ENCODE measurements at places on chromosomes 4 and X.

DNA sequence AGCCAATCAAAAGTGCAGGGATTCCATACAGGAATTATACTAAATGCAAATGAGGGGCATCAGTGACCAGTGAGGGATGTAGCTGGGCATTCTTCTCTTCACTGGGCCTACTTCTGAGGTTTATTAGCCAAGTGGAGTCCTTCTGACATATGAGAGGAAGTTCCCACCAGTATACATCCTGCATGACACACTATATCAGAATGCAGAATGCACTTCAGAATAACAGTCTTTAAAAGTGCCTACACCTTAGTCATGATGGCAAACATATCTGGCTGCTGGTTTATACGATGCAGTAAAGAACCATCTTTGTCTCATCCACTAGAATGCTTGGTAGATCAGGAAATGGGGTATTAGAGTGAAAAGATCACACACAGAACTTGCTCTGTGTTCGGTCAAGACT lies 180.3 kb upstream of the PPARGC1A start:
- DNase-seq = peak; percentile 90

- no peak for DNase-seq
Measured at GRCh38 chrX:120286733-120287512, 24.3 kb downstream of the TMEM255A start.

DNA sequence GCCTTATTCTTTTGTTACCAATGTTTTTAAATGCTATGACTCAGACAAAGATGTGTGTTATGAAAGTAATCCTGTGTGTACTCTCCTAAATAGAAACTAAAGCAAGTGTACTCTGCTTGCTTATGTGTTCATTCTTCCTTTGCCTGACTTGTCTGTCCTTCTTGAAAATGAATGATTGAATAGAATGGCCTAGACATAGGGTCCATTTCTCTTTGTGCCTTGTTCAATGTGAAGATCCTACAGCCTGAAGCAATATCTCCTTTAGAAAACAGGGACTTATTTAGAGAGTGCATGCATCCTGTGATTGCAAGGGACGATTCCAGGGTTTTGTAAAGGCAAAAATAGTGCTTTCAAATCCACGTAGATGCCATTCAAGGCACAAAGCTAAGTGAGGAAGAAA lies 343.6 kb upstream of the TACR3 start:
- DNase-seq = no peak

DNA sequence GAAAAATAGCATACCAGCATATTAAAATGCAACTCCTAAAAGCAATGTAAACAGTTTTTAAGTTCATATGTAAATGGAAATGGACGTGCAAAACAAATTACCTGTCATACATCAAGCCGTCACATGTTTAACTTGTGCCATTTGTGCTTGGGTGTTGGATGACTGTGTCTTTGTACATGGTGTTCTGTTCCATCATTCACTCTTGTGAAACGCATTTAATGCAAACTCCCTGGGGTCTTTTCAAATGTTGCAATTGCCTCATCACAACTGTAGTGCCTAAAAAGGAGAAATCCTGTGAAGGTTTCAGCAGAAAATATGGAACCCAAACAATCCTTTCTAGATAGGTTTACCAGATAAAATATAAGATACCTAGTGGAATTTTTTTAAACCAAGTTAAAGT lies 52.4 kb downstream of the PHOX2B start:
- no peak for DNase-seq

- DNase-seq = no peak
Measured at GRCh38 chr4:43763029-43763610, 685.5 kb downstream of the KCTD8 start.

DNA sequence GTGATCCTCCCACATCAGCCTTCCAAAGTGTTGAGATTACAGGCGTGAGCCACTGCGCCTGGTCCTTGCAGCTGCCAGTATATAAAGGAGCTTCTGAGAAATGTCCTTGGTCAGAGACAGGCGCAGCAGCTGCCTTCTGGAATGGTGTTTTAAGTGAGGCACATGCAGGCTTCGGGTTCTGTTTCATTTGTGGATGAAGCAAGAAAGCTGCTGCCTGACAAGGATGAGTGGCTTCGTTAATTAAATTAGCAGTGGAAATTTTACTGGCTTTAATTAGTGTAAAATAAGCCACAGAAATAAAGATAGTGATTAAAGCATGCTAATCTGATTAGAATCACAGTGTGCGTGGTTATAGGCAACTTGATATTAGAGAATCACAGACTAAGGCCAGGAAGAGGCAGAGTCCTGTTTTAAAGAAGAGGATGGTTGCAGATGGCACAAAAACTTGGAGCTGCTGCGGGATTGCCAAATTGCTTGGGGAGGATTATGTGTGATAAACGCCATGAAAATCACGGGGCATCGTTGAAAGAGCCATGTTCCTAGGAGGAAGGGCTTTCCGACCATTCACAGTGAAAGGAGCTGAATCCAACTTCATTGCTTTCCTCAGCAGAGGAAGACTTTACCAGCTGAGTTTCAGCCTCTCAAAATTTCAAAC lies 348.4 kb upstream of the FAT1 start:
- DNase-seq = no peak

DNA sequence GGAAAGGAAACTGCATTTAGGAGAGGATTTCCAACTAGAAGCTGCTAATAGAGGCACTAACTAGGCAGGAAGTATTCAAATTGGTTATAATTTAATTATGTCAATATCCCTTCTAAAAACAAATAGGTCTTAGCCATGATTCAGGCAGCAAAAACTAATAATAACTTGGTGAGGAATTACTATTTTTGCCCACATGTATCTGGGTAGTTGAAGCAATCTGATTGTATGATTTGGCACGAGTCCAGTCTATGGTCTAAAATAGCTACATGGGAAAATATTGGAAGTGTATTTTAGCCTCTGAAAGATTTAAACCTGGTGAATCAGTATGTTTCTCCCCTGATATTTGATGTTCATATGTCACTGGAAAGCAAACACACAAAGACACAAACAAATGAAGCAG lies 62.2 kb downstream of the MFAP3L start:
- DNase-seq = no peak

- DNase-seq = no peak
Measured at GRCh38 chrX:18920566-18920965, 63.3 kb downstream of the PHKA2 start.

- DNase-seq = peak; percentile 40
Measured at GRCh38 chr4:37715889-37716402, 29.8 kb upstream of the RELL1 start.

- DNase-seq = peak; percentile 14
Measured at GRCh38 chrX:23656684-23657083, 10.6 kb upstream of the PRDX4 start.

- no peak for DNase-seq
Measured at GRCh38 chr4:150903603-150904002, 111.5 kb downstream of the LRBA start.

- no peak for DNase-seq
Measured at GRCh38 chrX:141158084-141158483, 18.8 kb downstream of the LDOC1 start.

DNA sequence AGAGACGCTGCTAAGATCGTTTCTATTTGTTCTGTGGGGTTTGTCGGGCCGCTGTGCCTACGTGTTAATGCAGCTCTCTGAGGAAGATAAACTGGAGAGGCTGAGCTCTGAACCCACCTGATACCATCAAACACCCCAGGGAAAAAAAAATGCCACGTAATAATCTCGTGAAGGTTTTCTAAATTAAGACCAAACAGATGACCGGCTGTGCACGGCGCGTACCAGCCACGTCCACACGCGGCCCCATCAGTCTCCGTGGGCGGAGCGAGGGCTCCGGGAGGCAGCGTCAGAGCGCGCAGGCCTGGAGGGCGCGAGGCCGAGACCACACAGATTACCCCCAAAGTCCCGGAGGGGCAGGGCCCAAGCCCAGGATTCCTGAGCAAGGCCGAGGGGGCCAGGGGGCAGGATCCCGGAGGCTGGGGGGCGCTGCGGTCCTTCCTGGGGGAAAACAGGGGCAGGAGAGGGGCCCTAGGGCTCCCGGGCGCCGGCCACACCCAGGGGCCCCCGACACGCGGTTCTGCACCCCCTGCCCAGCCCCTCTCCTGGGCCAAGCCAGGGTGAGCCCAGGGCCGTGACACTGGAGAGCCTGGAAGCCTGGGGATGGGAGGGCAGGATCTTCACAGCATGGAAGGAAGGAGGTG lies 91.9 kb downstream of the FAM53A start:
- no peak for DNase-seq

DNA sequence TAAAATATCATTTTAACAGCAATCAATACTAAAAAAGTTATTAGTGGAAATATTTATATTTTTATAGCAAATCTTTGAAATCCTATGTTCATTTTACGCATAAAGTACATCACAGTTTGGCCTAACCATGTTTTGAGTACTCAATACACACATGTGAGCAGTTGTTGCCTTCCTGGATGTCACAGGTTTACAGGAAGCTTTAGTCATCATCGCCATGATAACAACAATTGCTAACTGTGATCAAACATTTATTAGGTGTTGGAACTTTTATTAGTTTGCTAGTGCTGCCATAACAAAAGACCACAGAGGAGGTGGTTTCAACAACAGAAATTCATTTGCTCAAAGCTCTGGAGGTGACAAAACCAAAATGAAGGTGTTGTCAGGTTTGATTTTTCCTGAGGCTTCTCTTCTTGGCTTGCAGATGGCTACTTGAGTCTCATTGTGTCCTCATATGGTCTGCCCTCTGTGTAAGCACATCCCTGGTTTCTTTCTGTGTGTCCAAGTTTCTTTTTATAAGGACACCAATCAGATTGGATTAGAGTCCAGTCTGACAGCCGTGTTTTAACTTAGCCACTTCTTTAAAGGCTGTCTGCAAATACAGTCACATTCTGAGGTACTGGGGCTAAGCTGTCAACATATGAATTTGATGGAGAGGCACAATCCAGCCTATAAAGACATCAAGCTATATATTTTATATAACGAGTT lies 43.1 kb upstream of the BOD1L1 start:
- DNase-seq = no peak

- DNase-seq = no peak
Measured at GRCh38 chr4:7642741-7643458, 208.2 kb upstream of the PSAPL1 start.

DNA sequence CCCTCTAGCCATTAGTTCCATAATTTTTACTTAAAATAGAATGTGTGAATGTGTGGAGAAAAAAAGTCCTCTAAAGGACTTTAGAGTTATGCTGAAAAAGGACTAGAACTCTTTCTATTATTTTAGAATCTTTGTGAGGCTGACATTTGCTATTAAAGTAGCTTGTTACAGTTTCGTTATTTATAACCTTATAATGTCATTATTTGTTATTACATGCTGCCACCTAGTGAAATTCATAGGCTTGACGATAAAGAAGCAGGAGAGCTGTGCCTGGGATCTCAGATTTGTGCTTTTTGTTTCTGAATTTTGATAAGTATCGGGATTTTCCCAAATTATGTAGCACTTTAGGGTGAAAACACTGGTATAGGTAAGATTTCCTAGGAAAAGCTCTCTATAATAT lies 38.5 kb upstream of the TAPT1 start:
- DNase-seq = peak; percentile 26

DNA sequence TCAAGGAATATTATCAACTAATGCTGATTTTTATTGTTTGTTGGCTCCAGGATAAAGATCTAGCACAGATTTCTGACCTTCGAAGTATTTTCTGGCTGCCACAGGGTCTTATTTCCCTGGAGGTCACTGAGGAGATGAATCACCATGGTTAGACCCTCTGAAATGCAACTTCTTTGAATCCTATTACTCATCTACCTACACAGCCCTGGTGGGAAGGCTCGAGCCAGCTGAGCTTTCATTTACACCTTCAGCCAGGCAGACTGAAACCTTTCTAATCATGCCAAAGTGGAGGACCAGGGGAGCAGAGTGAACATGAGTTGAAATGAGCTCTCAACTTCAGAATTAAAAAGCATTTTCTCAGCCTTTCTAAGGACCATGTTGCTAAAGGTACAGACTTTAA lies 130.5 kb downstream of the SMIM20 start:
- no peak for DNase-seq

- DNase-seq = no peak
Measured at GRCh38 chr4:153223427-153223801, 19.2 kb downstream of the TRIM2 start.

- peak; percentile 11 for DNase-seq
Measured at GRCh38 chr4:38728631-38729141, 54.1 kb downstream of the TLR10 start.

GRCh38 chr4:184897895-184898294 lies 72.1 kb upstream of the ACSL1 start:
- DNase-seq = no peak

GRCh38 chr4:168631241-168632162 lies 134.7 kb downstream of the PALLD start:
- no peak for DNase-seq

DNA sequence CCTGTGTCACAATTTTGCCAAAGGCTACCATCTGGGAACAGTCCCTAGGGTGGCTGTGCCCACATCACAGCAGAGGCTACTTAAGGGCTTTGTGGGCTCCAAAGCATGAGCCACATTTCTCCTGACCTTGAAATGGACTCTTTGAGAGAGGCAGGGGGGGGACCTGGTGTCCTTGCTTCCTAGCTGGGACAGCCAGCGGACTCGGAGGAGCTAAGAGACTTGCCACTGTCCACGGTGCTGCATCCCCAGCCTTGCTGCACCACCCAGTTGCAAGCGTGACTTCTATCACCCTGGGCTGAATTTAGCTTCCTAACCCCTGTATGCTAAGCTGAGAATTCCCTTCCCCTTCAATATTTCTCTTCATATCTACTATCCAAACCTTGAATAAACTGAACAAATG lies 99.0 kb downstream of the PHKA2 start:
- no peak for DNase-seq

DNA sequence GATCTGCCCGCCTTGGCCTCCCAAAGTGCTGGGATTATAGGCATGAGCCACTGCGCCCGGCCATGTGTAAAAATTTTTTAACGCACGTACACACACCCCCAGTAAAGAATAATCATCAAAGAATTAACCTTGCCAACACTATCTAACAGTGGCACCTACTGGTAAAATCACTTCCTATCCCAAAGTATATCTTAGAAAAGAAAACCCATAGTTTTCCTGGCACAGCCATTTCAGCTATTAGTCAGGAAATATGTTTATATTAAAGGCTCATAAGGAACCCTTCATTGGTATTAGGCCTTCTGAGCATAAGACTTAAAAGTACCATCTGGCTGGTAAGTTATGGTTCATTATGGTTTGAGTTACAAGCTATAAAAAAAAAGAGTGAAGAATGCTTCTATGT lies 14.1 kb downstream of the S100G start:
- peak; percentile 21 for DNase-seq

DNA sequence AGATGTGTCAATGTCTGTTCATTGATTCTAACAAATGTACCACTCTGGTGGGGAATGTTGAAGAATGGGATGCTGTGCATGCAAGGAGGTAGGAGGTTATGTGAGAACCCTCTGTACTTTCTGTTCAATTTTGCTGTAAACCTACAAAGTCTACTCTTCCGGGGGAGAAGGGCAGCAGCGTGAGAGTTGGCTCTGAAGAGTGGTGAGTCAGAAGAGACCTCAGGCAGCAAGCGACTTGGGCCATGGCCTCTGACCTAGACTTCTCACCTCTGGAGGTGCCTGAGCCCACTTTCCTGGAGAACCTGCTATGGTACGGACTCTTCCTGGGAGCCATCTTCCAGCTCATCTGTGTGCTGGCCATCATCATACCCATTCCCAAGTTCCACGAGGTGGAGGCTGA lies 26.7 kb downstream of the MANBA start:
- DNase-seq = no peak

GRCh38 chr4:108885211-108885610 lies 122.4 kb upstream of the ETNPPL start:
- DNase-seq = peak; percentile 29

Measured in A172 (cell line).